SHP77 (cell line): ENCODE measurements at places on chromosomes 7 and 10.

- DNase-seq, result no peak
Measured at GRCh38 chr10:93849593-93849992, 44.2 kb upstream of the SLC35G1 start.

DNA sequence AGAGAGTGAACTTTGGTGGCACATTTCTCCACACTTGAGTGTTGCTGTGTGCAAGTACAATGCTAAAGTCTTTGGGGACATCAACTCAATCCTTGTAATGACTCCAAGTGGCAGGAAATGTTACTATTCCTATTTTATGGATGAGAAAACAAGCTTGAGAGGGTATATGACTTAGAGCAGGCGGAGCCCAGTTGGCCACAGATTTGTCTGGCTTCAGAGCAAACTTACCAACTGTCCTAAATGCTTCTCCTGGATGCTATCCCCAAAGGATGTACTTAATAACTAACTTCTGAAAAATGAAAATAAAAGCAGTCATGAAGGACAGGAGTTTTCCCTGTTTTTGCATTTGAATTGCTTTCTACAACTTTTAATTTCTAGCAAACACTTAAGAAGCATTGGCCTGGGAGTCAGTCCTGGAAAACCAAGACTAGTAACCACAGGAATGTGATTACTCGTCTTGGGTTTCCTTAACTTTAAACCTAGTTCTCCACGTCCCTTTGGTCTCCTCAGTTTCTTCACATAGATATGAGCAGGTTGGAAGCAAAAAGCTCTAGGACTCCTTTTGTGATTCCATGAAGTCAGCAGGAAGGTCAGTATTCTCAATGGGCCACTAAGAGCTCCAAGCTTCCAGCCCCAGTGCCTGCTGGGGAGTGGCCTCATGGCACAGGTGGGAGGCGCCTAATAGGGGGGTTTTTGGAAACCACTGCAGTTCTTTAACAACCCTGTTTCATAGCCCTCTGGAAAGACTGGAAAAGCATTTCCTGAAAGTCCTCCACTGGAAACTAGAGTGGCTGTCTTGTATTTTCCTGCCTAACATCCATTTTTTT, 140.8 kb downstream of the GLCCI1 start:
- DNase-seq, result no peak

DNA sequence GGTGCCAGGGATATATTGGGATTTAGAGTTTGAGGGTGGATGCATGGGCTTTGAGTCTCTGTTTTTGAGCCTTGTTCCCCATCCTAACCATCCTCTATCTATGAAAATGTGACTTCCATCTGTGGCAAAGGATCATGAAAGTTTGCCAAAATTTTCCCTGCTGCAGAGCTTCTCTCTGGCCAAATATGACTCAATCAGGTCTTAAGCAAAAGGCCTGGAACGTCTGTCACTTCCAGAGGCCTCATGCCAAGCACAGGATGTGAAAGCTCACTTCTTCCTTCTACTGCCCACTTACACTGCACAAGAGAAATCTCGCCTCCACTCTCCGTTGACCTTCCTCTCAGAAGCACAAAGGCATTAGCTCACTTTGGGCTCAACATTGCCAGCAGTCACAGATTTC, 696.9 kb upstream of the NRP1 start:
- DNase-seq, result no peak

- no peak for DNase-seq
Measured at GRCh38 chr10:102313221-102313896, 68.0 kb downstream of the GBF1 start.

GRCh38 chr10:121734589-121735045, 136.4 kb upstream of the FGFR2 start:
- no peak for DNase-seq

DNA sequence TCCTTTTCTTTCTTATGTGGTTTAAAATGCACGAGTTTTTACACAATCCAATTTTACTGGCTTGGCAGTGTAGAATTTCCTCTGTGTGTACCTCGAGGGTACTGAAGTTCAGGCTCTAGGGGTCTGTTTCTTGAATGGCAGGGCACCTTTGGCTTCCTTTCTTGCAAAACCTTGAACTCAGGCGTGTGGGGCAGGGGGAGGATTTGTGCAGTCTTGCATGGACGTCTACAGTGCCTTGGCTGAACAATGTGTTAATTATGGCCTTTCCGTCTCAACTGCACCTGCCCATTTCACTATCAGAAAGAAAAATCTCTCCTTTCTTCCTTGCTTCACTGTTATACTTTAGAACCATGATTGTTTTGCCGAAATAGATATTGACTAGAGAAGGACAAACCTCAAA, 570.9 kb downstream of the INHBA start:
- DNase-seq, result no peak

- no peak for DNase-seq
Measured at GRCh38 chr7:73815436-73815835, 15.4 kb upstream of the CLDN4 start.

- DNase-seq, result no peak
Measured at GRCh38 chr7:71419546-71420337, 287.8 kb downstream of the GALNT17 start.

DNA sequence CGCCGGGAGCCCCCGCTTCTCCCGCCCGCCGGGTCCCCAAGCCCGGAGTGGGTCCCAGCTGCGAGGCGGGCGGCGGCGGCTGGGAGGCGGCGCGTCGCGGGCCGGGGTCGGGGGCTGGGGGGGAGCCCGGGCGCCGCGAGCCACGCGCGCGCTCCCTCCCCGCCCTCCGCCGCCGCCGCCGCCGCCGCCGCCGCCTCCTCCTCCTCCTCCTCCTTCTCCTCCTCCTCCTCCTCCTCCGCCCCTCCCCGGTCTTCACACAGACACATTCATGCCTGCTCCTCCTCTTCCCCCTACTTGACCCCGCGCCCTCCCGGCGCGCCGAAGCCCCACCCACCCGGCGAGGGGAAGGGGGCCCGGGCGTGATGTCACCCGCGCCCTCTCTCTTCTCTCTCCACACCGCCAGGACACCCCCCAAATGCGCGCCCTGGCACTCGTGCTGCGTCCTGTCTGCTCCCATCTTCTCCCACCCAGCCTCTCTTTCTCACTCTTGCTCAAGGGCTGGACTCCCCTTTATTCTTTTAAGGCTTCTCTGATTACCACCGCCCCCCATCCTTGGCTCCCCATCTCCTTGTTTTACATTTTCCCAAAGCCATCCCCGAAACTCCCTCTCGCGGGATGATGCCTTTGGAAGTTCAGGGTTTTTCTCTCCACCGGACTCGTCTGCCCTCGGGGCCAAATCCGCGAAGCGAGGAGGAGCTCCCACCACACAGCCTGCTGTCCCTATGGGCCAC, 967 bp upstream of the GLI3 start:
- DNase-seq, result no peak

- no peak for DNase-seq
Measured at GRCh38 chr10:61987537-61987936, 86.0 kb downstream of the ARID5B start.

DNA sequence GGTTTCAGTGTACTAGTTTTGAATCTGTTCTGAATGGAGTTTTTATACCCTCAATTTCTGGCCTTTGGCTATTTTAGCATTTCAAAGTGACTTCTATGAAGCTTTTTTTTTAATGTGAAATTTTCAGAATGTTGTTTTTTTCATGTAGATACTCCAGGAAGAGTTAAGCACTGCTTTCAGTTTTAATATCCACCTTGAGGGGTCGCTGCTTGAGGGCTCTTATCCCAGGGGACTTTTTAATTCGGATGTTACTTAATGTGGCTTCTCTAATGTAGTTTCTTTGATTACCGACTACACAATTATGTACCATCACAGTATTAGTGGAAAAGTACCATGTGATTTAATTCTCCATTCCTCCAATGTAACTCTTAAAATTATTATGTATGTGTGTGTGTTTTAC, 5.2 kb downstream of the IFIT5 start:
- no peak for DNase-seq

DNA sequence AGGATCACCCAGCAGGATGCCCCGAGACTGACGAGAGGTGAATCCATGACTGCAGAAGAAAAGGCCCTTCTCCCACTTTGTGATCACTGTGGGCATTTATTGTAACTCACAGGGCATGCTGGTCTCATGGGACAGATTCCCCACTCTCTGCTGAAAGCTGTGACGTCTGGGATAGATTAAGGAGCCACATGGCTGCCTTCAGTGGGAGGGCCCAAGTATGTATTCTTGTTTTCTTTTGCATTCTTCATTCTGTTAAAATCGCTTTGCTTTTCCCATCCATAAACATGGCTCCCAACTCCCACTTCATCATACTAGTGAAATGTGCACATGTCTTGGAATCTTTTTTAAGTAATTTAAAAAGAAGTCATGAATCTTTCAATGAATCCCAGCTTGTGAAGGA, 67.2 kb downstream of the FAM107B start:
- no peak for DNase-seq

GRCh38 chr7:37320140-37320847, 128.4 kb downstream of the ELMO1 start:
- DNase-seq, result no peak

DNA sequence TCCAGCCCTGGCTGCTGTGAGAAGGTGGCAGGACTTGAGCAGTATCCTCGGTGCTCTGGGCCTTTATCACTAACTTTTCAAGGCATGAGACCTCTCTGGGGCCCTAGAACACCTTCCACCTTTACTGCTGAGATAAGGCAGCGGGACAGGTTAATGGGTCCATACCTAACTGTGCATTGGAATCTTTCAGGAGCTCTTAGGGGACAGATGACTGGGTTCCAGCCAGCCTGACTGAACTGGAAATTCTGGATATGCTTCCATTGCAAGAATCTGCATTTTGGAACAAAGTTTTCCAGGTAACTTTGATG, 73.0 kb downstream of the ATXN7L1 start:
- DNase-seq, result no peak

DNA sequence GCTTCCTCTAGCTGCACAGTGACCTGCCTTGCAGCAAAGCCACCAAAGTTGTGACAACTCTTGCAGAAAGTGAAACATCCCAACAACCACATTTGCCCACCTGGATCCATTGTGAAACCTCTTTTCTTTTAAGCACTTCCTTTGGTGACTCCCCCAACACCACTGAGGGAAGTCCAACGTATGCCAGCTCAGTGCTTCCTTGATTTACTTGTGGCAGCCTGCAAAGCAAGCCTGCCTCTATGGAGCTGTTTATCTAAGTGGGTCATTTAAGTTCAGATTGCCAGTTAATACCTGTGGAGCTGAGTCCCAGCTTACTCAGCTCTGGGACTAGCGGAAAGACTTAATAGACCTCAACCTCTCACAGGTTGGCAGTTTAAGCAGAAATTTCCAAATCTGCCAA, 230.8 kb upstream of the GHITM start:
- DNase-seq, result no peak

GRCh38 chr7:26567266-26567665, 275.6 kb downstream of the SNX10 start:
- no peak for DNase-seq

GRCh38 chr10:28628184-28628893, 49.0 kb upstream of the BAMBI start:
- DNase-seq, result peak; percentile 59

DNA sequence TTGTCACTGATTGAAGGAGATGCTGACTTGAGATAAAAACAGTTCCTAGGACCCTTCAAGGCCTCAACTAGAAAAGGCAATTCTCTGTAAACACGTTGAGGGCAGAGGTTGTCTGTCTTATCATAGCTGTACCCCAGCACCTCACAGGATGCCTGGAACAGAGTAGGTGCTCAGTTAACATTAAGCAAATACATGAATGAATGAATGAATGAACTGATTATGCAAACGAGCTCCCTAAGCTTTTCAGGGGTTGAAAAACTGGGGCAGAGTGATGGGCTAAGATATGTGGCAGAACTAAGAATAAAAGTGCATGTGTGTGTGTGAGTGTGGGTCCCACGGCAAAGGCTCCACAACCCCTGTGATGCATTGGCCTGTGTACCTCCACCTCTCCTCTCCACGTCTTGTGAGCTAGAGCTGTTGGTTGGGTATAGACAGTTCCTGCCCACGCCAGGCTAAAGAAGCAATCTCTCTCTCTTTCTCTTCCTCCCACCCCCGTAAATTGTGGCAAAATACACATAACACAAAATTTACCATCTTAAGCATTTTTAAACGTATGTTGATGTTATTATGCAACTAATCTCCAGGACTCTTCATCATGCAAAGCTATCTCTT, 20.9 kb upstream of the SMC3 start:
- no peak for DNase-seq
